ENCODE measurements at places on chromosomes 5 and 9.

GRCh38 chr5:145989428-145989827 is 53.0 kb downstream of the SH3RF2 start:
- no peak for DNase-seq

DNA sequence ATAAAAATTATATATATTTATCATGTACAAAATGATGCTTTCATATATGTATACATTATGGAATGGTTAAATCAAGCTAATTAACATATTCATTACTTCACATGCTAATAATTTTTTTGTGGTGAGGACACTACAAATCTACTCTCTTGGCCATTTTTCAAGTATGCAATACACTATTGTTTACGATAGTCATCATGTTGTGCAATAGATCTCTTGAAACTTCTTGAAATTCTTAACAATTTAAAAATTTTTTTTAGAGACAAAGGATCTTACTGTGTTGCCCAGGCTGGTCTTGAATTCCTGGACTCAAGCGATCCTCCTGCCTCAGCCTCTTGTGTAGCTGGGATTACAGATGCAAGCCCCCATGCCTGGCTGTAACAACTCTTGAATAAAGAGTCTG is 45.2 kb upstream of the SHOC1 start:
- no peak for DNase-seq

DNA sequence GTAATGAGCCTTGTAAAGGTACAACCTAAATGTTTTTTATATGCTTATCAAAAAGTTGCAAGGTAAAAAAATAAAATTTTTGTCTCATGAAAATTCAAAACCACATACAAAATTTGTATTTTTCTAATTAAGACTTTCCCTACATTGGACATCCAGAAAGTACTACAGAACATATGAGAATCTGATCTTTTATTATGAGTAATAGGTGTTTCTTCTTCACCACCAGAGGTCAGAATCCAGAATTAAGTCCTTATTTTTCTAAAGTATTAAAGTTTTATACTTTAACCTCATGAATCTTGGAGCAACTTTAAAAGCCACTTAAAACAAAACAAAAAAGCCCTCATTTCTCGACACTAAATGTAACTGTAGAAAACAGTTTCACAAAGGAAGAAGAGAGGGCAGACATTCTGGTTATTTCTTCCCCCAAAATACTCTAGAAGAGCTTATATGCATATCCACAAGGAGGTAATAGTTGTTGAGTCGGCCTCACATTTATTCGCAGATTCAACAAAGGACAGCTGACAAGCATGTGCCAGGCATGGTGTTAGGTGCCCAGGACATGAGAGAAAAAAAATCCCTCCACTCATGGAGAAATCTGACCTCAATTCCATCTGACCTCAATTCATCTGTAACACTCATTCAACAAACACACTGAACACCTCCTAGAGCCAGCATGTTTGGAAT is 69.3 kb downstream of the MLLT3 start:
- DNase-seq: no peak

DNA sequence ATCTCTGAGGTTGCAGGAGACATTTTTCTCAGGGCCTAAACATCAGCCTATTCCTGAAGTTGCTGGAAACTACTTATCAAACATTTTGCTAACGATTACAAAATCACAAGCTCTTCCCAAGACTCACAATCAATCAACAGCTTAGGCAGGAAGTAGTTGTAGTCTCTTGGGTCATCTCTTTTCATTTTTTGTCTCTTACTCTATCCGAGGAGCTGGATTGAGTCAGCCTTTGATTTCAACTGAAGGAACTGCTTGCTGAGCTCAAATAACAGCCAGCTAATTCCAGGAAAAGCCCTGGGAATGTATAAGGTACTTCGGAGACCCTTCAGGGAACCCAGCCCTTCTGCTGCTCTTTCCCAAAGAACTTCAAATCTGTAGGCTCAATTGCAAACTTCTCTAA is 398.9 kb downstream of the PLK2 start:
- no peak for DNase-seq

GRCh38 chr9:77856615-77857014 is 175.0 kb downstream of the GNAQ start:
- DNase-seq: no peak

GRCh38 chr5:133819977-133820471 is 148.4 kb downstream of the C5orf15 start:
- no peak for DNase-seq

DNA sequence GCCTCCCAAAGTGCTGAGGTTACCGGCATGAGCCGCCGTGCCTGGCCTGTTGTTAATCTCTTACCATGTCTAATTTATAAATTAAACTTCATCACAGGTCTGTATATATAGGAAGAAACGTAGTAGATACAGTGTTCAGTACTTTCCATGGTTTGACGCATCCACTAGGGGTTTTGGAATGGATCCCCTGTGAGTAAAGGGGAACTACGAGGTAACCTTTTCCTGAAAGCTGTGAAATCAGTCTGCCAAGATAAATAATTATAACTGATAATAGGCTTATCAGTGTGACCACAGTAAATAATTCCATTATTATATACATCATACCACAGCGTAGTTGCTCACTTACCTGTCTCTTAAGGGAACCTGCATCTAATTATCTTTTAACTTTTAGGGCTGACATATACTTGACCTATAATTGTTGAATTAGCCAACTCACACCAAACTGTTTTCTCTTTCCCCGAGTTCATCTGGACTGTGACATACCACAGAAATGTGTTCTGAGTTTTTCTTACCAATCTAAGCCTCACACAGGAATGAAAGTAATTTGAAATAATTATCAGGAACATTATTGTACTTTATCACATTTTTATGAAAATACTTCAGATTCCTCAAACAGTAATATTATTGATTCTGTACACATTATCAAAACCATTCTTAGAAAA is 42.9 kb downstream of the DAPK1 start:
- no peak for DNase-seq

DNA sequence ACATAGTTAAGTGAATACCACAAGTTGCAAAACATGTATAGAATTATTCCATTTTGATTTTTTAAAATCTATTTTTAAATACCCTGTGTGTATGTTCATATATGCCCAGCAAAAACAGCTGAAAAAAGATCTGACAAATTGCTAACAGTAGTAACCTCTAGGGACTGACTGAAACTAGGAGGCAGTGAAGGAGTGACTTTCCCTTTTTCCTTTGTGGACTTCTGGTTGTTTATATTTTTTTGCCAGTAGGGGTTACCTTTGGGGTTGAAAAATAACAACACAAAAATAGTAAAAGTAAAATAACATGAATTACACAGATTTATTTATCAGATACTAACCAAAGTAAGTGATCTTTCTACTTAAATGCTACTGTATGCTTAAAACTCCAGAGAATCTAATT is 2.9 kb downstream of the MEGF9 start:
- DNase-seq: no peak

DNA sequence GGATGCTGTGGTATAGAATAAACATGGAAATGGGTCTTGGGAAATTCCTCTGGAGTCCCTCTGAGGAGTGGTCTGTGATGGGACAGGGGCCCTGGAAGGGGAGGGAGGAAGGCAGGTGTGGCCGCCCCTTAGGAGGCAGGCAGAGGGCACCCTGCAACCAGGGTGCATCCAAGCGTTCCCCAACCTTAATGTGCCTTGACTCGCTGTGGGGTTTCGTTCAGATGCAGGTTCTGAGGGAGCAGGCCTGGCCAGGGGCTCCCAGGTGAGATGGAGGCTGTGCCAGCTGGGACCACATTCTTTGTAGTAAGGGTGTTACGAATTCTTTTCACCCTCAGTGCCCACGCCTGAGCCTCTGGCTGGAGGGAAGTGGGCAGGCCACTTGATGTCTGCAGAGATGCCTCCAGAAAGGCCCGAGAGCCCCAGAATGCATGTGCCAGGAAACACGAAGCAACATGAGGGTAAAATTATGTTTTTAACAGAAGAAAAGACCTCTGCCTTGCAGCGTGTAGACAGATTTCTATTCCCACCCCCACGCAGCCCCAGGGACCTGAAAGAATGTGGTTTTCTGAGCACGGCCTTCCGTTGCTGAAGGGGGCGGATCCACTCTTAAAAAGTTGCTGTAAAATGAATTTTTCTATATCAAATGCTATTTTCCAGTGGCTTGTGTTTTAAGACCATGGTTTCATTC is 150.4 kb upstream of the IER5L start:
- no peak for DNase-seq

- DNase-seq: no peak
Observed at GRCh38 chr9:126516561-126516935, 97.2 kb upstream of the LMX1B start.

- DNase-seq: no peak
Observed at GRCh38 chr9:92970467-92970923, 23.2 kb downstream of the FGD3 start.

DNA sequence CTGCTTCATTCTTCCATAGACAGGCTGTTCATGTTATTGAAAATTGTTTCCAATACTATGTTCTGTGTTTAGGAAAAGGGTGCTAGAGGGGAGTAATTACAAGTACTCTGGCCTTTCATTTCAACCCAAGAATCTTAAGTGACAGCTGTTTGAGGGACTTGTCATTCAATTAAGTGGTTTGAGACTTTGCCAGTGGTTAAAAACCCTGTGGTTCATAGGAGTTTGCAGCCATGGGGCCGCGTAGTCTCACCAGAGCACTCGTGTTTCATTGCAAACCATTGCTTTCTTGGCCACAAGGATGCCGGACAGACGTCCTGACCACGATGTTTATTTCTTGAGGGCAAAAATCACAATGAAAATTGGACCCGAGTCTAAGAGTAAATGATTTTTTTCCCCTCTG is 248.8 kb downstream of the NNT start:
- DNase-seq: no peak

GRCh38 chr5:120297616-120298015 is 166.5 kb upstream of the PRR16 start:
- no peak for DNase-seq

DNA sequence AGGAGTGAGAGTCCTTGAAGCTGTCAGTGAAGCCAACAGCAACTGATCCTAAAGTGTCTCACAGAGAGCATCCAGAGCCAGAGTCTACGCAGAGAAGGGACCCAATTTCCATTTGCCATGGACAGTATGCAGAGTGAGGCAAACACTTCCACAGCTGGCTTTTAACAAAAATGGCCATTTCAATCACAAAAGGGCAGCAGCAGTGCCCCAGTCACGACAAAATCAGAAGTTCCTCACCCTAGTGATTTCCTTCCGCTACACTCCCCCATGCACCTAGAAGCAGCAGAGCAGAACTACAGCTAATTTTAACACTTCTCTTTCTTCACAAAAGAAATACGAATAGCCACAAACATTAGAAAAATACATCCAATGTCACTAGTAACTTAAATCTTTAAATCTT is 27.9 kb downstream of the FBXW11 start:
- DNase-seq: no peak

GRCh38 chr5:150497274-150497988 is 10.5 kb upstream of the NDST1 start:
- DNase-seq: peak; percentile 77

DNA sequence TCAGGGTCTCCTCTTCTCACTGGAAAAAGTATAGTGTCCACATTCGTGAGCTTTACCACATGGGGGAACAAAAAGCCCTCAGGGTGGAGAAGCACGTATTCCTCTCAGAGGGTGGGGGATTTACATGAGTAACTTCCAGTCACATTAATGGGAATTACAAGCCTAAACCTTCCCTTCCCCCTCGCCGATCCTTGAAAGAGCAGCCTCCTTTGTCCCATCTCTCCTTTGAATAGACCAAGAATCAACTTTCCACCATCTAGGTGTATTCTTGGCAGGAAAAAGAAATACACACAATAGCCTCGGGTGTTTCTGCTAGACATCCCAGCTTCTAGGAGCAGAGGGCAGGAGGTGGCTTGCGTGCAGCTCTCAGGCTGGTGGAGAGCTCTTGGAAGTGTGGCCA is 144.4 kb downstream of the ZNF462 start:
- no peak for DNase-seq

DNA sequence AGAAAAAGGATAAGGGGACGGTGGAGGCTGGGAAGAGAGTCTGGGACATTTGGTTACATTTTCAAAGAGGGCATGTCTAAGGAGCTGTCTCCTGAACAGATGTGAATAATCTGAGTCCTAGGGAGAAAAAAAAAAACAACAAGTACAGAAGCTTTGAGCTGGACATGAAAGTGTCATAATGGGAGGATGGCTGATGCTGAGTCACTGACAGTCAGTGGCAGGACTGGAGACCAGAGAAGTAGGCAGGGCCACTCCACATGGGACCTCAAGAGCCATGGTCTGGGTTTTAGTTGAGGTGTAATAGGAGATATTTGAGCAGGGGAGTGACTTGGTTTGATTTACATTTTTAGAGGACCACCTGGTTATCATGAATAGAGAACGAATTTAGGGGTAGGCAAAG is 70.6 kb downstream of the DPYSL3 start:
- DNase-seq: no peak

DNA sequence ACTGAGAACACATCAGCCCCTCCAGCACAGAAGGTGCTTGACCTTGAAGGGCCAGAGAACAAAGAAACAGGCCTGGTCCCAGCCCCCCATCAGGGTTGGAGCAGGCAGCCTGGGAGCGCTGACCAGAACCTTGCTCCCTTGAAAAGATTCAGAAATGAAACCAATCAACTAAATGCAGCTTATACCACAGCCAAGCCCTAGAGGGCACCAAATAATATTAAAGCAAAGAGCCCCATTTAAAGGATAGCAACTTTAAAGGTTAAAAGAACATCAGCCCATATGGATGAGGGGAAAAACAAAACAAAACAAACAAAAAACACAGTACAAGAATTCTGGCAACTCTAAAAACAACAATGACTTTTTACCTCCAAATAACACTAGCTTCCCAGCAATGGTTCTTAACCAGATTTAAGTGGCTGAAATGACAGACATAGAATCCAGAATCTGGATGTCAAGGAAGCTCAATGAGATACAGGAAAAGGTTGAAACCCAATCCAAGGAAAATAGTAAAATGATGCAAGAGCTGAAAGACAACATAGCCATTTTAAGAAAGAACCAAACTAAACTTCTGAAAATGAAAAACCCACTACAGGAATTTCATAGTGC is 471.9 kb downstream of the MTRR start:
- no peak for DNase-seq

DNA sequence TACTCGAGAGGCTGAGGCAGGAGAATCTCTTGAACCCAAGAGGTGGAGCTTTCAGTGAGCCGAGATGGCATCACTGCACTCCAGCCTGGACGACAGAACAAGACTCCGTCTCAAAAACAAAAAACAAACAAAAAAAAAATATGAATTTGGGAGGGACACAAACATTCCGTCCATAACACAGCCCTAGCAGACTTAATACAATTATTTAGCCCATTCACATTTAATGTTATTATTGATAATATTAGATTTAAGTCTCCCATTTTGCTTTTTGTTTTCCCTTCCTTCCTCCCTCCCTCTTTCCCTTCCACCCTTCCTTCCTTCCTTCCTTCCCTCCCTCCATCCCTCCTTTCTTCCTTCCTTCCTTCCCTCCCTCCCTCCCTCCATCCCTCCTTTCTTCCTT is 4.6 kb upstream of the CCNI2 start:
- no peak for DNase-seq

- DNase-seq: no peak
Observed at GRCh38 chr5:62522811-62523210, 55.8 kb upstream of the LRRC70 start.

GRCh38 chr9:96025995-96026602 is 150.6 kb downstream of the ERCC6L2 start:
- no peak for DNase-seq

- DNase-seq: no peak
Observed at GRCh38 chr9:34996905-34997279, 7.3 kb downstream of the DNAJB5 start.

- peak; percentile 82 for DNase-seq
Observed at GRCh38 chr5:56164376-56164775, 68.8 kb downstream of the ANKRD55 start.

All from C1 segment of cervical spinal cord (tissue), 14 donors.